Brain pericyte (primary cell): ENCODE measurements at places on chromosomes 12 and 14.

DNA sequence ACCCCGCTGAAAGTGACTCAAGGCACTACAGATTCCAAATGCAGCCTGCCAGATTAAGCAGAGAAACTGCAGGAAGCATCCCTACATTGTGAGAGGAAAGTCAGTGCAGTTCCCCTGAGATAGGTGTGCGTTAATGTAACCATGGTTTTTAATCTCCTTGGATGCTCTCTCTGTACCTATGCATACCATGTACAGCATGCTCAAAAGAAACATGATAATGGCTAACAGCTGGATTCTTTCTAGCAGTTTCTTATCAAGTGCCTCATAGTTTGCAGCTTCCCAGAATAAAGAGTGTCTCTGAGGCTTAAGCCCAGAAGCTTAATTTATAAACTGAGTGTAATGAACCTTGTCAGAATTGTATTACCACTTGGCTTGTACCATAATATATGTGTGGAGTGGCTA lies 17.1 kb upstream of the MDM1 start:
- no peak for DNase-seq

DNA sequence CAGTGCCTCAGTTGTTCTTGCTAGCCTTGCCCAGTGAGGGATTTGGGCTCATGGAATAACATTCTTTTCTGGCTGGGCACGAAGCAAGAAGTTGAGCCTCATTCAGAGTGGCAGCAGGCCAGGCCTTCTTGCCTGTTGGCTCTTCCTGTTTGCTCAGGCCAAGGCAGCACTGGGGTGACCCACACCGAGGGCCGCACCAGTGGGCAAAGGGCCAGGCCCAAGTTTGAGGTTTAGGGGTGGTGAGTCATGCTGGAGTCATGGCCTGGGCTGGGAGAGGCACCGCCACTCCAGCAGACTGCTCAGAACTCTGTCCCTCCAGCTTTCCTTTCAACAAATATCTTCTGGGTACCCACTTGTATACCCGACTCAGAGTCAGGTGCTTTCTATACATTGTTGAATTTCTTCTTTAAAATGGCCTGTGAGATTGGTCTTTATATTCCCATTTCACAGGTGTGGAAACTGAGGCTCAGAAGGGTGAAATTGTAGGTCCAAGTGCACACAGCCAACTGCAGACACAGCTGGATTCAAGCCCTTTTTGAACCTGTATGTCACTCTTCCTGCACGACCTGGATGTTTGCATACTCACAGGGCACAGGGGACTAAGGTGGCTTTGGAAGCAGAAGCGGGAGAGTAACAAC lies 279.4 kb downstream of the FOXN3 start:
- DNase-seq = peak; percentile 50

DNA sequence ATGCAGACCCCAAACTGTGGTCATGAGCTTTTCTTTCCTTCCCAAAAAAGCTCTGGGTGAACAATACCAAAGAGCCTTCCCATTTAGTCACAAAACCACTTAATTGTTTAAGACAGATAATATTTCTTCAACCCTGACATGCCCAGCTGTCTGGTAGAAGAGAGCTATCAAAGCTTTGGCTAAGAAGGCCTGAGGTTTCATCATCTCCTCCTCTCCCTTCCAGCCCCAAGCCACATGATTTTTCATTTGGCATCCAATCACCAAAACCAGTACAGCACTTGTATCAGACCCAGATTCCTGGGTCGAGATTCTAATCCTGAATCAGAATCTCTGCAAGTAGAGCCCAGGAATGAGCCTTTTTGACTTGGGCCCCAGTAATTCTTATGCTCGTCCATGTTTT lies 199.6 kb upstream of the TMEM260 start:
- DNase-seq = no peak

GRCh38 chr12:19125325-19125724 lies 4.2 kb upstream of the PLEKHA5 start:
- DNase-seq = no peak

GRCh38 chr14:60644666-60645065 lies 4.6 kb downstream of the SIX1 start:
- no peak for DNase-seq

- no peak for DNase-seq
These were observed 30.3 kb downstream of the C14orf132 start for GRCh38 chr14:96069421-96069820.
